ENCODE measurements at places on chromosomes 4 and X.

DNA sequence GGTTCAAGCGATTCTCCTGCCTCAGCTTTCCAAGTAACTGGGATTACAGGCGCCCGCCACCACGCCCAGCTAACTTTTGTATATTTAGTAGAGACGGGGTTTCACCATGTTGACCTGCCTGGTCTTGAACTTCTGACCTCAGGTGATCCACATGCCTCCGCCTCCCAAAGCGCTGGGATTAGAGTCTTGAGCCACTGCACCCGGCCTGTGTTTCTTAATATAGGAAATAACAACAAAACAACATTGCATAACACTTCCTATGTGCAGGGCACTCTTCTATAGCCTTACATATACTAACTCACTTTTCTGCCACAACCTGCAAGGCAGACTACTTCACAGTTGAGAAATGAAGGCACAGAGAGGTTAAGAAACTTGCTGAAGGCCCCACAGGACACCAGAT is 12.8 kb upstream of the TMEM131L start:
- no peak for DNase-seq

GRCh38 chrX:123685232-123685631 is 47.6 kb downstream of the THOC2 start:
- DNase-seq = no peak

- DNase-seq = no peak
Observed at GRCh38 chr4:122259849-122260248, 107.7 kb downstream of the BLTP1 start.

- peak; percentile 30 for DNase-seq
Observed at GRCh38 chr4:4868758-4869723, 9.6 kb downstream of the MSX1 start.

GRCh38 chr4:153204247-153204671 is at the start of gene TRIM2:
Gene TRIM2, plus strand, starts transcription at chr4:153204443. Its CDS starts 88 bp downstream, at chr4:153204531.
- DNase-seq = peak; percentile 63

DNA sequence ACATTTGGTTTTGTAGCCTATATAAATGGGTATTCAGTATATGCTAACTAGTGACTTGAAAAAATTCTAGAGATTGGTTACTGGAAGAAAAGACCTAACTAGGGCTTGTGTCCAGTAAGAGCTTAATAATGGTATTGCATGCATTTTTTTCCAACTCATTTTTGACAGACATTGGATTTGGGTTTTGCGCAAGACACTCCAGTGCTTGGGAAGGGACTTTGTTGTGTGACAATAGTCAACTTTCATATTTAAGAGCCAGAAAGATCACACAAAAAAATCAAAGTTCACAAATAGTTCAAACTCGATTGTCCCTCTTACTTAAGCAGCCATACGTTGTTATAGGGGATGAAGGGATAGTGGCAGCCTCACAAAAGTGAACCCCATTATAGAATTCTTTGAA is 1.2 kb upstream of the HSD17B11 start:
- DNase-seq = no peak

DNA sequence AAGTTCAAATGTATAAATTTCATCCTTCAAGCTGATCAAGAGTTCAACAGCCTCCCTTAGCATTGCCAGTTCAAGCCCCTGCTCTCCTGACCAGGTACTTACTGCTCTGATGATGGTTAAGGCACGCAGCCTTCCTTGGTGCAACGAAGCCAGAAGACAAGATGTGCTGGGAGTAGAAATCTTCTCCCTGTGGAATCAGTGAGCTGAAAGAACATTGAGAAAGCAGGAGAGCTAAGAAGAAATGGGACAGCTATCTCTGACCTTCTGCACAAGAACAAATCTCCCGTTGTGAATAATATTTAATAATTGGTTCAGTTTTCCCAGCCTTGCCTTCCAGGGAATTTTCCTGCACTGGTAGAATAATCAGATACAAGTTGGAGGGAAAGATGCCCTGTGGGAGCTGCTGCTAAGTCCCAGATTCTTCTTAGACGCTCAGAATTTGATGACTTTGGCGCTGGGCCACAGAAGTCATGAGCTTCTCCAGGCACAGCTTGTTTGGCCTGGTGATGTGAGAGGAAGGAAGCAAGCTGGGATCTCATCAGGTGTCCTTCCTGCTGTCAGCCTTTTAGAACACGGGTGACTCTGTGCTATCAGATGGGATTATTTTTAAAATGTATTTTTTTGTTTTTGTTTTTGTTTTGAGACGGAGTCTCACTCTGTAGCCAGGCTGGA is 77.8 kb downstream of the CD38 start:
- no peak for DNase-seq

DNA sequence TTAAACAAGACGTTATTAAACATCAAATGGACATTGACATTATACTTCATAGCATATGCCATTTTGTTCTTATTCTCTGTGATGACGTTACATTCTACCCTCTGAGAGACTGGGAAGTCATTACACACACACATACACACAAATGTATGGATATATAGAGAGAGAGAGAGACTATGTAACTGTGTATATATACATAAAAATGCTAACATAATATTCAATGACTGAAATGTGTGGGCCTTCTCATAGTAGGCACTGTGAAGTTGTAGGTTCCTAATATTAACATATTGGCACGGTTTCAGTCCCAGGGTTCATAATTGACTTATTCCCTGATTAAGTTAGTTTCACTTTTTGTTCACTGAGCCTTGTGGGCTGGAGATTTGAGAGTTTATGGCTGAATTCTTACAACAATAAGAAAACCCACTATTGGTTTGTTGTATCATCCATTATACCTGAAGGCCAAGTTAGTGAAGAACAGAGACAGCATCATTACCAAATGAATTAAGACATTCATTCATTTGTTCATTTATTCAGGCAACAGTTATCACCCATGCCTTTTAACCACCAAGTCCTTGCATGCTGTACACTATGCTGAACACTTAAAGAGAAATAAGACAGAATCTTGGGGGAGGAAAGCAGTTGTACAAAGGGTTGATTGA is 68.5 kb downstream of the GAB1 start:
- no peak for DNase-seq

GRCh38 chrX:124931241-124931640 is 388.4 kb upstream of the TEX13C start:
- no peak for DNase-seq

- DNase-seq = no peak
Observed at GRCh38 chr4:83906561-83906960, 370.7 kb downstream of the GPAT3 start.

DNA sequence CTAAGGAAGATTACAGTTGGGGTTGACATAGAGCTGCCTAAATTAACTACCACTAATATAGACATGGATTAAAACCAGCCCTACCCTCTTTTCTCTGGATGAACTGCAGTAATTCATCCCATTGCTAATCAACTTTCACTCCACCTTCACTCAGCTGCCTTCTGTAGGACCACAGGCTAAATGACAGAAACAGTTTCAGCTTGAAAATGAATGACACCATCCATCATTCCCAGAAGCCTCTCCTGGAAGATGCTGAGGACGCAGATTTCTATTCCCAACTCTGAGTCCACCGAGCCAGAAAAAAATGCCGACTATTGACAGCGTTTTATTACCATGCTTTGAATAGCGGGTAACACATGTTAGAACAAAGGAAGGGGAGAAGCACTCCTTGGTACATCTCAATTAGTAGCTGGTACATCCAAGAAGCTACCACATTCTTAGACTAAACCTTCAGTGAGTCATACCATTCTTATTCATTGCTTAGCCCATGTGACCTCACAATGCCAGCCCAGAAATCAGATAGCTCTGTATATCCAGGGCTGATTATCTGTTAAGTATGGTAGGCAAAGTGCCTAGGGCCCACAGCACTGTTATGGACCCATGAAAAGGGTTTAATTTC is 25.3 kb downstream of the DCX start:
- no peak for DNase-seq

DNA sequence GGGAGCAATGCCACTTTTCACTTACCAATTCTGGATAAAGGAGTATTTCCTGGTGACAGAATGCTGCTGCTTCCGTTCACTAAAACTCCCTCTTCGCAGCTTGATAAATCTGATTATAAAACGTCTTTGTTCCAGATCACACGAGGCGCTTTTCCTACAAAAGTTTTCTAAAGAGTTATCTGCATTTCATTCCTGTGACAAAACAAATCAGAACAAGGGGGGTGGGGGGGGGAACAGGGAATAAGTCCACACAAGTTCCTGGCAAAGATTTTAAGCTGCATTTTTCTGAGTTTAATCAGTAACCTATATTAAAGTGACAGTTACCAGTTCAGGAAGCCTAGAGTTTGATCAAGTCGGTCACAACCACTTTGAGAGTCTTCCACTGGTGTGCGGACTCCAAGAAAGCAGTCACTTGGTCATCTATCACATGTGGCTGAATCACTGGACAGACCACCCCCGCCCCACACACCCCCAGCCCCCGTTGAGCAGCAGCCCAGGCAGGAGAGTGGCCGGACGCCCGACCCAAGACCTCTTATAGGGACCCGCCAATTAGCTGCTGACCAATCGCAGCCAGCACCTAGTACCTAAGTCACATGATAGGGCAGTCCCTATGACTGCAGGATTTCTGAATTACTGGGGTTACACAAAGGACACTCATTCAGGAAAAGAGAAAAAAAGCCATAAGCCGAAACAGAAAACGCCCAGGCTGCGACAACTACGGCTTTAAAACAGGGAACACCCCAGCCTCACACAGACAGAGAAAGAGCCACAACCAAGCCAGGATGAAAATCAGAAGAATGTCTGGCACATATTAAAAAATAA is 569.3 kb upstream of the DIPK2B start:
- DNase-seq = no peak

- no peak for DNase-seq
Observed at GRCh38 chrX:119871245-119871598, 311 bp downstream of the RNF113A start.

- no peak for DNase-seq
Observed at GRCh38 chr4:123443401-123444289, 47.0 kb downstream of the SPRY1 start.

DNA sequence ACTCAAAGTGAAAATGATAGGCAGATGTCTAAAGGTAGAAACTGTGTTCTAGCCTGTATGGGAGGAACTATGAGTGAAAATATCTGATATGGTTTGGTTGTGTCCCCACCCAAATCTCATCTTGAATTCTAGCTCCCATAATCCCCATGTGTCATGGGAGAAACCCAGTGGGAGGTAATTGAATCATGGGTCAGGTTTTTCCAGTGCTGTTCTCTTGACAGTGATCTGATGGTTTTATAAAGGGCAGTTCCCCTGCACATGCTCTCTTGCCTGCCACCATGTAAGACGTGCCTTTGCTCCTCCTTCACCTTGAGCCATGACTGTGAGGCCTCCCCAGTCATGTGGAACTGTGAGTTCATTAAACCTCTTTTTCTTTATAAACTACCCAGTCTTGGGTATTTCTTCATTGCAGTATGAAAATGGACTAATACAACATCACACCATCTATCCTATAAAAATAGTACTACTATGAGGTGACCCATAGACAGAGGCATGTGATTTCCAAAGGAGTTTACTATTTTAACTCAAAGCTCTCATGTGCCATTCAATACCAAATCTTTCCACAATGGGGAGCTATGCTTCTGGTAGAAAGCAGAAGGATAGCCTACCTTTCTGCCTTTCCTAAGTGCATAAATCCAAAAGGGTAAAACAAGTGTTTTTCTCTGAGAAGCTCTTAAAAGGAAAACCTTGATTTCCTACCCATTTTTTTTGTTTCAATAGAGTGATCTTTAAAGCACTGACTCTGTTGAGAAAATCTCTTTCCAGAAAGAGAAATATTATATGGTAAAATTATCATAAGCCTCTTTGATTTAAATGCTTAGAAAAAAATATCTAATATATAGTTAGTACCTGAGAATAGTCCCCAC is 38.8 kb downstream of the SEC31A start:
- no peak for DNase-seq

- DNase-seq = peak; percentile 64
Observed at GRCh38 chr4:136395212-136395722, 1137.0 kb downstream of the PCDH18 start.

DNA sequence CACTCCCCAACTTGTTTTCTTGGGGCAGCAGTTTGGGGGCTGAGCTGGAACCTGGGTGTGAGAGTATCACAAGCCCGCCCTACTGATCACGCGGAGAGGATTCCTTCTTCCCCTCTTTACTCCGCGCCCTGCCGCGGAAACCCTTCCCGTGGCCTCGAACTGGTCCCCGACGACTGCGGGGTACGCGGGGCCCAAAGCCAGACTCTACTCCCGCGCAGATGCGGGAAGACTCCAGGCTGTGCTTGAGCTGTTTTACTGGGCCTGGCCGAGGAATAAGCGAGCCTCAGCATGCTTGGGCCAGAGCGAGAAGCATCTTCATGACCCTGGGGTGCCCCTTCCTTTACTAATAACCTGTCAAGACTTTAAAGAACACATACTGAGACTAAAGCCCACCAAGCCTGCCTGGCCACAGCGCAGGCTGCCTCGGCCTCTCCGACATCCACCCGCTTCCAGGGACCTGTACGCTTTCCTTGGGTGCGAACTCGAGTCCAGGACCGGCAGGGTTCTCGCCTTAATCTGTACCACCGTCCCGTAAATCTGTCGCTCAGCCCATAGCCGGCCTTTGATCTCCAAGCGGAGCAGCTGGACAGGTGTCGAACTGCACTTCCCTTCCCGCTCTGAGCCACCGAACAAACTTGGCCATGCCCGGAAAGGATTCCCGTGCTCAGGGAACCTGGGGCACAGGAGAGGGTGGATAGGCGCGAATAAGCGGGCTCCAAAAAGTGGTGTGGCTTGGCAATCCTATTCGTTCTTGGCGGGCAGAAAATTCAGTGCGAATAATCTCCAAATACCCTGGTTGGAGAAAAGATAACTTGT is 55.0 kb upstream of the TMEM33 start:
- DNase-seq = peak; percentile 47

DNA sequence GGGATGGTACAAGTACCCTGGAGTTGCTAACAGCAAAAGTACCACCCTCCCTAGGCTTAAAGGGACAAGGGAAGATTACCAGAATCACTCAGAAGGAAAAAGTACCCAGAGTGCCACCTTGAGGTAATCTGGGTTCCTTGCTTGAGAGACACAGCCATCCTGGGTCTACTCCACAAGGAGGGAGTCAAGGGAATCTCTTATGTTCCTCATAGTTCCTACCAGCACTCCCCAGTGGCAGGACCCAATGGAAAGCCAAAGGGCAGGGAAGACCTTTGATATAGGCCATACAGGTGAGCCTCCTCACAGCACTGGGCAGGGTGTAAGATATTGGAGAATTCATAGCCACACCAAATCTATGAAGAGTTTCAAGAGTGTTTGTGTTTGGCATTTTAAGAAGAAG is 5.7 kb downstream of the IL2 start:
- peak; percentile 69 for DNase-seq

GRCh38 chr4:121668368-121669162 is 28.2 kb downstream of the ANXA5 start:
- no peak for DNase-seq

- DNase-seq = no peak
Observed at GRCh38 chrX:37754516-37754915, 25.3 kb upstream of the CYBB start.
